Right cardiac atrium (tissue), 5 donors: ENCODE measurements at places on chromosomes 11 and 22. TPM values are rescaled to one million over a fixed set of nuclear protein-coding genes. Genes with fewer than 3 reads are reported as not detected.

DNA sequence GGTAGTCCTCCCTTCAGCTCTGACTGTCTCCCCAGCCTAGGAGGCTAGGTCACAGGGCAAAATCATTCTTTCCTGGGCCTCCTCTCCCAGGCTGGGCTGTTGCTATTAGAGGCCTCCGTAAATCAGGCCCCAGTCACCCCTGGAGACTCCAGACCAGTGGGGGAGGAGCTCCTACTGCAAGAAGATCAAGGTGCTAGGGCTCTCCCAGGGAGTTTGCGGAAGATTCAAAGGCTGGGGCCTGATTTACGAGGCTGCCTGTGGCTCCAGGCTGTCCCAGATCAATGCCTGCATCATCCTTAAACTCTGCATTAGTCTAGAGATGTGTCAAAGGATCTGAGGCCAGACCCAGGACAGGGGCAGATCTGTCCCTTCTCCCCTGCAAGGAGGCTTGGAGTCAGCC, 346.2 kb downstream of the TENM4 start:
- no peak for DNase-seq

- DNase-seq = no peak
Measured at GRCh38 chr11:126924376-126925040, 76.1 kb downstream of the KIRREL3 start.

- DNase-seq = no peak
Measured at GRCh38 chr11:84800755-84801346, 826.3 kb downstream of the DLG2 start.

DNA sequence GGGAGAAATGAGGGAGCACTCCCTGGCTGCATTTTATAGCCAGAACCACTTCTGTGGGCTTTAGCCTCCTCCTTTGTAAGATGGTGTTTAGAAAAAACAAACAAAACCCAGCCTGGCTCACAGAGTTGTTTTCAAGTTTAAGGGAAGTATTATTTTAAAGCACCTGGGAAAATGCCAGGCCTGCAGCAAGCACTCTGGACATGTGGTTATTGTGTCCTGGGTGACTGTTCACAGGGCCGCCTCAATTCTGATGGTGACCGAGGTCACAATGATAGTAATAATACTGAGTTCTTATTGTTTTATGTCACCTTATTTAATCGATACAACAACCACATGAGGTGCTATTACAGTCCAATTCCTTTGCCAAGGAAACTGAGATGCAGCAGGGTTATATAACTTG, 20.7 kb upstream of the SLC22A12 start:
- no peak for DNase-seq

The OR52A1 gene
- not detected for total RNA-seq

DNA sequence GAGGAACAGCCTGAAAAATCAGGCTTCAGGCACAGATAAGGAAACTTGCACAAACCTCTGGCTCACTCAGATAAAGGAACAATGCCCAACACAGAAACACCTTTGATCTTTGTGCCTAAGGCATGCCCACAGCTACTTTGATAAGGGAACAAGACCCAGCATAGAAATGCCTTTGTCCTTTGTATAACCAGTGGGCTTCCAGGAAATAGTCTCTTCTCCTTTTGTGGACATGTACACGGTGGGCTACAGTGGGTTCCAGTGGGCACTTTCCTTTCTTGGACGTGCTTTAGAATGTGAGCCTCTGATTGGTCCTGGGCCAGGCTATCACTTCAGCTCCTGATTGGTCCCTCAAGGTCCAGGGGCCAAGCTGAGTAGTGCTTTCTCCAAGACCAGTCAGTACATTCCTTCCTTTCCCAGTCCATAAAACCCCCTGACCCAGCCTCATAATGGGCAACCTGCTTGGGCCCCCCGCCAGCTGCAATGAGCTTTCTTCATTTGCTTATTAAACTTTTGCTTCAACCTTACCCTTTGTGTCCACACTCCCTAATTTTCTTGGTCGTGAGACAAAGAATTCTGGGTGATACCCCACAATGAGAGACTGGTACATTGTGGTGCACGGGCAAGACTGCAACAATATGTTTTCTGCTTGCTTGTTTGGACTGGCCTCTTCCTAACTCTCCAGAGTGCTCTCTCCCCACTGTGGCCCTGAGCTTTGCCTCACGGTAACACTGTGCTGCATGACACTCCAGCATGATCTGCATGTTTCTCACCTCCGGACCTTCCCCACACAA, 1.7 kb upstream of the CABIN1 start:
- DNase-seq = no peak

The CNGA4 gene
- 0.19 TPM for total RNA-seq

- peak; percentile 75 for DNase-seq
Measured at GRCh38 chr11:120331301-120331996, 4.8 kb upstream of the ARHGEF12 start.

GRCh38 chr11:115290893-115291292, 213.3 kb downstream of the CADM1 start:
- DNase-seq = no peak

DNA sequence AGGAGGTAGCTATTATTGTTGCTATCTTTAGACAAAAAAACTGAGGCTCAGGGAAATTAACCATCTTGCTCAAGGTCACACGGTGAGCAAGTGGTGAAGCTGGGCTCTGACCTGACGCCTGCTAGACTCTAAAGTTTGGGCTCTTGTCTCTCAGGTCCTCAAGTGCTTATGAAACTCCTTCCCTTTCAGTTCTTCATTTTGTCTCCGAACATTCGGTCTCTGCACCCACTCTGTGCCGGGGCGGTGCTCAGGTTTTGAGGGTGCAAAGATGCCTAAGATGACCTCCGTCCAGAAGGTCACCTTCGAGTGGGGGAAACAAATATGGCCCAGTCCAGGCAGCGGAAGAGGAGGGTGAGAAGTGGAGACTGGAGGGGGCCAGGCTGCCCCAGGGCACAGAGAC, 16.0 kb downstream of the OVOL1 start:
- DNase-seq = no peak

DNA sequence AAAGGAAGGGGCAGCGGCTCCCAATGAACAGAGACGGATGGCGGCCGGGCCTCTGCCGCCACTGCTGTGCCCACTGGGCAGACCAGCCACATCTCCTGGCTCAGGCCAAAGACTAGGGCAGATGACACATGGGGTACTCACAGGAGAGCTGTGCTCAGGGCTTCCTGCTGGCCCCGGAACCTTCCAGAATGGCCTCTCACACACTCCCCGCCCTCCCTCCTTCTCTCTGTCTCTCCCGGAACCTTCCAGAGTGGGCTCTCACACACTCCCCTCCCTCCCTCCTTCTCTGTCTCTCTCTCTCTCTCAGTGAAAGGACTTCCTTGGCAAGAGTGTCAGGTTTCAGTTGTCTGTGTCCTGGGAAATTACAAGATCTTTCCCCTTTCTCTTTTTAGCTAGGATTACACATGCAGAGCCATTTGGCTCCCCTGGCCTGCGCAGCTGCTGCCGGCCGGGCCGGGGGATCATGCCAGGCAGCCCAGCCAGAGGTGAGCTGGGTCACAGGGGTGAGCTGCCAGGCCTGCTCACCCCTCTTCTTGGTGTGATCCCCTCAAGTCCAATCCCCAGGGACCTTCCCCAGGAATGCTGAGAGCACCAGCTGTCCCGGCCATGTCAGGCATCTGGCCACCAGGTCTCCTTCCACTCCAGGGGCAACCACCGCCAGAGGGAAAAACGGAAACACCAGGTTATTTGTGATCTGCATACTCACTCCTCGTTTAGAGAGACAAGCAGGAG, 45.3 kb upstream of the ADA2 start:
- no peak for DNase-seq

DNA sequence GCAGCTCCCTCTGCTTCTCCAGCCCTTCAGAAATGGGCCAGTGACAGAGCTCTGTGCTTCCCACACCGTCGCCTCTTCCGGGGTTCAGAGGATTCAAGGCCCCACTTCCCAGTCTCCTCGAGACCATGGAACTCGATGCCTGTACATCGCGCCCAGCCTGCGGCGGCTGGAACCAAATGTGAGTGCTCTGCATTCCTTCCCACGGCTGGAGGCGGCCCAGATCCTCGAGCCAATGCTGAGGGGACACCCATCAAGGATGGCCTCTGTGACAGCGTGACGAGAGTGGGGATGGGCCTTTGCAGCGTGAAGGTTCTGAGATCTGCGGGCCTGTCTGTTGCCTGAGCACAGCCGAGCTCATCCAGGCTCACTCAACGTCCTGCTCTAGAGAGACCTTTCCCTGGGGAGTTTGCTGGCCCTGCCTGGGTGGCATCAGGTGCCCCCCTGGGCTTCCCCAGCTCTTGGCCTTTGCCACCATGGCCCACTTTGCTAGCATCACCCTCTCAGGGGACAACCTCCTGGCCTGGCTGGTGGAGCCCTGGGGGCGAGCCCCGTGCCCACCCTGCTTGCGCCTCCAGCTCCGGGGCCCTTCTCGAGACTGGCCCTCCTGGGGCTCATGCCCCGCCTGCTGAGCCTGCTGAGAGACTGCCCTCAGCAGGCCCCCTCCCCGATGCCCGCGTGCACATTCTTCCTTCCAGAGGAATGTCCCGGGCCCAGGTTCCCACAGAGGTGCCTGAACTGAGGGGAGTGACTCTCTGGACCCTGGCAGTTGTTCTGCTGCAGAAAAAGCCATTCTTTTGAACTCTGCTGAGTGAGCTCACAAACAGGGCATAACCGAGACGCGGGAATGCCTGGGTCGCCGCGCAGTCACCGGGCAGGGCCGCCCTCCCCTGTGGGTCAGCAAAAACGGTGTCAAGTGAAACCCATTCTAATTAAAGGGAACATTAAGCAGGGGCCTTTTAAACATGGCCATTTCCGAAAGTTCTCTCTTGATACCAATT, 7.3 kb upstream of the MYEOV start:
- no peak for DNase-seq

The CDHR5 gene
- total RNA-seq = not detected

GRCh38 chr22:36746375-36746970, 29.4 kb downstream of the IFT27 start:
- no peak for DNase-seq

GRCh38 chr11:129375751-129376657, at the start of gene BARX2:
Gene BARX2 (plus strand): TSS chr11:129375848. CDS start chr11:129376036, 188 bp downstream.
- peak; percentile 70 for DNase-seq

- DNase-seq = peak; percentile 87
Measured at GRCh38 chr22:35352214-35353111, 28.4 kb upstream of the HMOX1 start.

GRCh38 chr11:119940401-119940976, 197.4 kb downstream of the TRIM29 start:
- no peak for DNase-seq

DNA sequence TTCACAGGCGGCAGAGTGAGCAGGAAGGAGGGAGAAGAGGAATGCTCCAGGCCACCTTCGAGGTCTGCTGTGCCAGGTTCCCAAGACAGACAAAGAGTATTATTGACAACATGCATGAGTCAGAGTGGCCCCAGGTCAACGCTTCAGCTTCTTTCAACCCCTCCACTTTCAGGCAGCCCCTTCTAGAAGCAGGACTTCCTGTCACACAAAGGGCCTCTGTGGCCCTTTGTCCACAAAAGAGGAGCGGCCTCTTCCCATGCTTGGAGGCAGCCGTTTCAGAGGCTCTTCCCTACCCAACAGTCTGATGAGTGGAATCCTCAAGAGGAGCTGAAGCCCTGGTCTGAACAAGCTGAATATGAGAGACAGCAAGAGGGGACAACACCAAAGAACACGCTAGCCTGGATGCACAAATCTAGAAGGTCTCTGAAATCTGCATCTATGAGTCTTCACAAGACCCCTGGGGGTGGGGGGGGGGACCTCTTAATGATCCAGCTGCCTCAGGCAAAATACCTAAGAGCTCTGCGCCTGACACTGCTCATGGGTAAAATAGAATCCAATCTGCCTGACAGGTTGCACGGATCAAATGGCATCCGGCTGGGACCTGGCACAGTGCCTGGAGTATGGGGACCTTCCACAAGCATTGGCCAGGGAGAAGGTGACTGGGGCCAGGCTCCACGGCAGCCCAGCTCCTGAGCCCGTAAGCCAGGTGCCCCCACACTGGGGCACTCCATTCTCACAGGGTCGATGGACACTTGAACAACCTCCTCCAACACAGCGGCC, 67.5 kb downstream of the PACSIN2 start:
- no peak for DNase-seq

- peak; percentile 51 for DNase-seq
Measured at GRCh38 chr11:95296165-95296564, 65.2 kb upstream of the SESN3 start.

DNA sequence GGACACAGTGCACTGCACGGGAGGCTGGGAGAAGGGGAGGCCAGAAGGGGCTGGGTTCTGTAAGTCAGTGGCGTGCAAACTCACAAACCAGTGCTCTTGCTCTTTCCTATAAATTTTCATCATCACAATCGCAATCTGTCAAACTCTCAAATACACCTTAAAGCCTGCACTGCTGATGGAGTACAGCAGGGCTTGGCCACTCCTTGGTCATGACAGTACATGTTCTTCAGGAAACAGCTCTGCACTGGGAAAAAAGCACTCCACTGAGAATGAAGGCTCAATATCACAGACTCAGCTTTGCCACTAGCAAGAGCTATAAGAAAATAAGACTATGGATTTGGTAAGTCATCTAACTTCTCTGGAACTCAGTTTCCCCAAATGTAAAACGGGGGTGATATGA, 111.0 kb downstream of the RBFOX2 start:
- DNase-seq = no peak
